ENCODE measurements at places on chromosomes 4 and X.
A peak's percentile ranks its signal among the peaks of the same experiment; 100 is the strongest.

DNA sequence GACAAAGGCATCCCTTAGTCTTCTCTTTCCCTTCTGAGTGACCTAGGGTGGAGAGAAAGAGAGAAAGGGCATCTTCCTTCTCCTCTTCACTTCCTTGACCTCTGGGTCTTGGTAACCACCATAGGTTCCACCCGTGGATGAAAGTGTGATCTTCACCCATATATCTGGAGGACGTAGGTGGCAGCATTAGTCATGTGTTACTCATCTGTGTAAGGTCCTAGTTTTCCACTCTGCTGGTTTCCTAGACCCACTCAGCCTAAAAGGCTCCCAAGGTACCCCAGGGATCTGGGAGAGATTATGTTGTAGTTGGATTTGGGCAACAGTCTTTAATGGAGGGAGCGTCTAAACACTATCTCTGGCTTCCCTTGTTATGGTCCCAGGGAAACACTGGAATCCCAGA is 45.5 kb upstream of the RAB9B start:
- DNase-seq: no peak

- DNase-seq: peak; percentile 10
These were observed 17.1 kb upstream of the MAP7D3 start for GRCh38 chrX:136268051-136269048.

GRCh38 chr4:165060938-165061337 is 7.3 kb downstream of the TRIM75 start:
- no peak for DNase-seq

DNA sequence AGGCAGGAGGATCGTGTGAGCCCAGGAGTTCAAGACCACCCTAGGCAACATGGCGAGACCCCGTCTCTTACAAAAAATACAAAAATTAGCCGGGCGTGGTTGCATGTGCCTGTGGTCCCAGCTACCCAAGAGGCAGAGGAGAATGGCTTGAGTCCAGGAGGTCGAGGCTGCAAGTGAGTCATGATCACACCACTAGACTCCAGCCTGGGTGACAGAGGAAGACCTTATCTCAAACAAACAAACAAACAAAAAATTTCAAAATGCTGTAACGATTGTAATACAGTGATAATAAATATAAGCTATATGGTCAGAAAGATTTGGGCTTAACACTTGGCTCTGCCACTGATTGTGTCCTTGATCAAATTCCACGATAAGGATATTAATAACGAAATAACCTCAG is 24.2 kb downstream of the SLC25A4 start:
- no peak for DNase-seq

GRCh38 chr4:24655971-24656370 is 71.6 kb upstream of the DHX15 start:
- no peak for DNase-seq

DNA sequence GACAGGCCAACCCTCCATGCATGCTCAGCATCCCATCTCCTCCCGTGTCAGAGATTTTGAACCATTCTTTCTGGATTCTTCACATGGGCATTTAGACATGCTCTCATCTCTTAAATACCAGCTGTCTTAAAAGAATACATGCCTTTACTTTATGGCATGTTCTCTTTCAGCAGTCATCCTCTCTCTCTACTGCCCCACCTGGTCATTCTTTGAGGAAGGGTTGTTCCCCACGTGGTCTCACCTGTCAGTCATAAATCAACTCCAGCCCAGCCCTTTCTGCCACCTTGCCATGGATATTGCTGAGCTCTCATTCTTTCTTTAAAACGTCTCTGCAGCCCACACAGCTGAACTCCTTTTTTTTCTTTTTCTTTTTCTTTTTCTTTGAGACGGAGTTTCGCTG is 111.3 kb downstream of the ARHGAP10 start:
- no peak for DNase-seq

GRCh38 chrX:143633461-143634308 is 2.2 kb downstream of the SLITRK4 start:
- no peak for DNase-seq

DNA sequence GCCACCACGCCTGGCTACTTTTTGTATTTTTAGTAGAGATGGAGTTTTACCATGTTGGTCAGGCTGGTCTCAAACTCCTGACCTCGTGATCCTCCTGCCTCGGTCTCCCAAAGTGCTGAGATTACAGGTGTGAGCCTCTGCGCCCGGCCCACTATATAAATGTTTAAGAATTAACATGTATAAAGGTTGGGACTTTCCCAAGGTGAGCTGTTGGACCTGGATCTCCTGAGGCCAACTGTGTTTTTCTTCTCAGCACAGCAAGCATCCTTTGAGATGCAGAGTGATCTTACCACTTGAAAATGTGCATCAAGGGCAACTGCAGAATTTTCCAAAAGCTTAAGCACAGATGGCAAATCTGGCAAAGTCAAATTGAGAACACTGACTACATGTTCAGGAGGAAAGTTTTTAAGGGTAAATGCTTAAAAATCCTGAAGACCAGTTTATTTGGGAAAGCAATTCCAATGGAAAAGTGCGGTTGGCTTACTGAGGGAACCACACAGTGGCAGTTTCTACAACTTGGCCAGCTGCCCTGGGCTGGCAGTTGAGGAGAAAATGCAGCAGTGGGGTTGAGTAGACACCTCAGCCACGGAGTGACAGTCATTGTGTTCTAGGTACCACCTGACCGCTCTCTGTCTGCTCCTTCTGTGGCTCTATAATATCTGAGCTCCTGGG is 168.9 kb downstream of the CBR4 start:
- no peak for DNase-seq

DNA sequence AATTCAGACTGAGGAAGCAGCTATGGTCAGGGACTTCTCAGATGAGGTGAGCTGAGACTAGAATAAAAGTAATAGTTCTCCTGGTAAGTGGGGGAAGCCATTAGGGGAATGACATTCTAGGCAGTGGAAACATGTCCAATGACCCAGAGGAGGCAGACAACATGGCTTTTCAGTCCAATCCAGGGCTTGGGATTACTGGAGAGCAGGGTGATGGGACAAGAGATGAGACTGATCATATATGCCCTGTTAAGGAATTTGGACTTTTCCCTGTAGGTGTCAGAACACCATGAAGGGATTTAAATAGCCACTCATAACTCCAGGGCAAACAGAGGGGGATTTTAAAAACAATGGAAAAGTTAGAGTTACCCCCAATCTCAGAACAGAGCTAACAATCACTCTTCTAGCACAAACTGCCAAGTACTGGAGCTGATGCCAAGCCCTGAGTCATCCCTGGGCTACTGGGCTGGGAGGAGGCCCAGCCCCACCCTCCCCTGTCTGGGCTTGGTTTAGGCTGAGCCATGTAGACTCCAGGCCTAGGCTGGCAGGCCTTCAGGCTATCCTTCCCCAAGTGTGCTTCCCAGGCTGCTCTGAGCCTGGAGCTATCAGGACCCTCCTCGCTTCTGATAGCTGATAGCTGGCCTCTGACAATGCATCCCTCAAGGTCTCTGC is 22.7 kb upstream of the MSN start:
- DNase-seq: no peak

- no peak for DNase-seq
These were observed 62.4 kb upstream of the UGT2B15 start for GRCh38 chr4:68732653-68733466.

DNA sequence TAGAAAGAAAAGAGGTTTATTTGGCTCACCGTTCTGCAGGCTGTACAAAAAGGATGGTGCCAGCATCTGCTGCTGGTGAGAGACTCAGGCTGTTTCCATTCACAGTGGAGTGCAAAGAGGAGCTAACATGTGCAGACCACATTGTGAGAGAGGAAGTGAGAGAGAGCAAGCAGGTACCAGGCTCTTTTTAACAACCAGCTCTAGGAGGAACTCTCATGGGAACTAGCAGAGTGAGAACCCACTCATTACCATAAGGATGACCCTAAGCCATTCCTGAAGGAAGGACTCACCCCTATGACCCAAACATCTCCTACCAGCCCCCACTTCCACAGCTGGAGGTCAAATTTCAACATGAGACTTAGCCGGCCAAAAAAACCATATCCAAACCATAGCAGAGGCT is 158.6 kb upstream of the ADGRL3 start:
- no peak for DNase-seq

GRCh38 chr4:149398993-149399392 is 416.6 kb downstream of the IQCM start:
- no peak for DNase-seq

DNA sequence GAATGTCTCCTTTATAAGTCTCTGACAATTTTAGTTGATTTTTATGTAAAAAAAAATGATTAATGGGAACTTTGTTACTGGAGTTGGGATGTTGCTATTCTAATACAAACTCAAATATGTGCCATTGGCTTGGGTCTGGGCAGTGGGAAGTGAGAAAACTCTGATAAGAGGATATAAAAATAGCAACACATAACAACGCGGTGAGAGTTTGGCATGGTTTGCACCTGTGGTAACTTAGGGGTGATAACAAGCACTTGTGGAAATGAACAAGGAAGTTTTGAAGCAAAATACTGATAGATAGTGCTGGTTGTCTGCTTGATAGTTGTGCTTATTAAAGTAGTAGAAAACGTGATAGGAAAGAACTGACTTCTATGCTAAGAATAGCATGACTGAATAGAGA is 743.3 kb upstream of the AGA start:
- no peak for DNase-seq

DNA sequence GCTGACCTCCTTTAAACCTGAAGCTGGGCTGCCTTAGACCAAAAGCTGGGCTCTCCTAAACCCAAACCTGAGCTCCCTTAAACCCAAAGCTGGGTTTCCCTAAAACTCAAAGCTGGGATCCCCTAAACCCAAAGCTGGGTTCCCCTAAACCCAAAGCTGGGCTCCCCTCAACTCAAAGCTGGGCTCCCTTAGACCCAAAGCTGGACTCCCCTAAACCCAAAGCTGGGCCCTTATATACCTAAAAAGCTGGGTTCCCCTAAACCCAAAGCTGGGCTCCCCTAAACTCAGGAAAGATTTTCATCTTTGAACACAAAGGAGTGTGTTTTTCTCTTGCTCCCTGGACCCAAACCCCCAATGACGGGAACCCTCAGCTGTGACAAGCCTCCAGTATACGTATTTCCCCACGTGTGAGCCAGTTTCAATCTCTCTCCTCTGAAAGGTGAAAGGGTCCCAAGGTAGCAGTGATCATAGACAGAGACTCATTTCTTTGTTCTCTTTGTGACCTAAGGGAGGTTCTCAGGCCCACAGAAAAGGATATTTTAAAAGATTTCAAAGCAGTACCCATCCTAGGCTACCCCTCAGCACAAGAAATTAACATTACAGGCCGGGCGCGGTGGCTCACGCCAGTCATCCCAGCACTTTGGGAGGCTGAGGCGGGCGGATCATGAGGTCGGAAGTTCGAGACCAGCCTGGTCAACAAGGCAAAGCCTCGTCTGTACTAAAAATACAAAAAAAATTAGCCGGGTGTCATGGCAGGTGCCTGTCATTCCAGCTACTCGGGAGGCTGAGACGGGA is 31.3 kb upstream of the ASMTL start:
- no peak for DNase-seq

- no peak for DNase-seq
These were observed 295.3 kb downstream of the PDGFC start for GRCh38 chr4:156676116-156676851.

- DNase-seq: no peak
These were observed 115.6 kb upstream of the NR3C2 start for GRCh38 chr4:148557793-148558192.

DNA sequence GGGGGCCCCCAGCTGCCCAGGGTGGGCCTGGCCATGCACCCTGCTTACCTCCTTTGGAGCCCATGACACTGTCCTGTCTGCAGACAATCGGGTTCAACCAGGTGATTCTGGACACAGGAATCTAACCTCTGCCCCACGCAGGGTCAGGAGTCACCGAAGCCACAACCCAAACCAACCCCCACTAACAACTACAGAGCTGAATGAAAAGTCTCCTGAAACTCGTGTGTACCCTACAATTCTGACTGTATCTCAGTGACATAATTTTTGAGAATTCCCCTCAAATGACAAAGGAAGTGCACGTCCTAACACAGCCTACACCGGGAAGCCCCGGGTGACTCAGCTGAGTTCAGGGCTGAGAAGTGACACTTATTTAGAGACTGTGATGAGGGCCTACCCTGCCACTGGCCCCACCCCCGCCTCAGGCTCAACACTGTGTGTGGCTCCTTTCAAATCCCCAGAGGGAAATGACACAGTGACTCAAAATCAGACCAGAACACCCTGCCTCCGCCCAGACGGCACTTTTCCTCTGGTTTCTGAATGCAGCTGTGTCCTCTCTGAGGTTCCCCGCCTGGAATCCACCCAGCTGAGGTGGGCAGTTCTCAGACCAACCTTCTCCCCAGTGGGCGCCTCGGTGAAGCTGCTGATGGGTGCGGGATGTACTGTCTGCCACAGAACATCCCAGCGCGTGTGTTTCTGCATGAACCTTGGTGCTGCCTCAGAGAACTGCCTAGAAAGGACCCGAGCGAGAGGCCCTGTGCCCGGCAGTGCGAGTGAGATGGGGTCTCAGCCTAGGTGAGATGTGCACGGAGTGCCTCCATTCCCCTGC is 9.9 kb downstream of the TNIP2 start:
- peak; percentile 88 for DNase-seq

DNA sequence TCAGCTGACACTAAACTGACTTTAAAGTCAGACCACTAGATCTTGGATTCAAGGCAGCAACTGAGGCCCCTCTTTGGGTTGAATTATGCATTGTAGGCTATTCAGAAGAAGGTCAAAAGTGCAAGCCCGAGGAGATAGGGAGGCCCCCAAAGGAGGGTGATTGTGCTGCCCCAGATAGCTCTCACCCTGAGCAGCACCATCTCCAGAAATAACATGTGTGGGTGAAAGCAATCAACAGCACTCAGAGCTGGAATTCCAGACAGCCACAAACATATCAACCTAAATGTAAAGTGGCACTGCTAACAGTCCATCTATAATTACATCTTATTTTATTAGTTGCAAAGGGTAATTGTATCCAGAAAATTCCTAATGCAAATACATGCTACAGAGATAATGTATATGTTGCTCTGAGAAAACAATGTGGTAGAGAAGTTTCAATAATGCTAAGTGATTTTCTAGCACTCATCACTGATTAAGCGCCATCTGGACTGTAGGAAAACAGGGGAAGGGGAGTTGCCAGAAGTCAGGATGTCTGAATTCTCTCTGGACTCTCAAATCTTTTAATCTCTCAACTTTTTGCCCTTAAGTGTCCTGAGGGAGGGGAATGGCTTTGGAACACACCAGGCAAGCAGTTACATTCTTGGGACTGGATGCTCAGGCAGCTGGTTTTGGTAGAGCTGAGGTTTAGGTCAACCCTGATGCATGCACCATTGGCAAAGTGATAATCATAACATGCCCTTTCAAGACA is 61.8 kb upstream of the SFRP2 start:
- DNase-seq: no peak

GRCh38 chrX:149161435-149162088 is 343.5 kb downstream of the IDS start:
- no peak for DNase-seq

- DNase-seq: no peak
These were observed 31.1 kb downstream of the CCKAR start for GRCh38 chr4:26459054-26459755.

DNA sequence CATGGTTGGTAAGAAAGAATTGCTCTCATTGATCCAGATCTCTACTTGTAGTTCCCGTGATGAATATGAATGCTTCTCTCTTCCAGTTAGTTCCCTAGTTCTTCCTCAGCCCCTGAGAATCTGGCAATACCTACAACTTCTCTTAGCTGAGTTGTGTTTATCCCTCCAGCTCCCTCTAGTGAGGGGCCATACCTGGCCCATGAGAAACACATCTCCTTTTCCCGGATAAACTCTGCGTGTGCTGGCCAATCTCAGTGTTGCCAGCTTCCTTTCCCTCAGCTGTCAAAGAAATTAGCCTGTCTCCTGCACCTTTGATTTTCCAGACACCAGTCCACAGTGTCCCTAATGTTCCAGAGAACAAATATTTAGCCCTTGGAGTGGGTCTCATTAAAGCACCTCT is 5.7 kb downstream of the CBLL2 start:
- no peak for DNase-seq

- no peak for DNase-seq
These were observed 135.9 kb downstream of the PRKX start for GRCh38 chrX:3577551-3577950.
